GM12891 (cell line): ENCODE measurements at places on chromosomes 16 and 17.

DNA sequence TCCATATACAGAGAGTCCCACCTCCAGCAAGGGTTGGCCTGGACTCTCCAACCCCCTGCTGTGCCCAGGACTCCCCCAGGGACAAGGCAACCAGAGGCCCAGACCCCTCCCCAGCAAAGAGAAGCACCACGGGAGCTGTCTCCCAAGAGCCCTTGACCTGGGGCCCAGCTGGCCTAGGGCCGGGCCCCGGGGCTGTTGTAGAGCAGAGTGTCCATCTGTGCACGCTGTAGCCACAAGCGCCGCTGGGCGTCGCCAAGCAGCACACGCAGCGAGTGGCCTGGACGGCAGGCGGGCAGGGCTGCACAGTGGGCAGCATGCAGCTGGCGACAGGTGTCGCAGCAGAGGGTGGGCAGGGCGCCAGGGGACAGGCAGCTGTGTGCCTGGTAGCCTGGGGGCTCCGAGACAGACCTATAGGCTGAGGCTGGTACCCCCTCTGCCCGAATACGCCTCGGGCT, 4.3 kb downstream of the SPATA2L start:
- DNase-seq: no peak

DNA sequence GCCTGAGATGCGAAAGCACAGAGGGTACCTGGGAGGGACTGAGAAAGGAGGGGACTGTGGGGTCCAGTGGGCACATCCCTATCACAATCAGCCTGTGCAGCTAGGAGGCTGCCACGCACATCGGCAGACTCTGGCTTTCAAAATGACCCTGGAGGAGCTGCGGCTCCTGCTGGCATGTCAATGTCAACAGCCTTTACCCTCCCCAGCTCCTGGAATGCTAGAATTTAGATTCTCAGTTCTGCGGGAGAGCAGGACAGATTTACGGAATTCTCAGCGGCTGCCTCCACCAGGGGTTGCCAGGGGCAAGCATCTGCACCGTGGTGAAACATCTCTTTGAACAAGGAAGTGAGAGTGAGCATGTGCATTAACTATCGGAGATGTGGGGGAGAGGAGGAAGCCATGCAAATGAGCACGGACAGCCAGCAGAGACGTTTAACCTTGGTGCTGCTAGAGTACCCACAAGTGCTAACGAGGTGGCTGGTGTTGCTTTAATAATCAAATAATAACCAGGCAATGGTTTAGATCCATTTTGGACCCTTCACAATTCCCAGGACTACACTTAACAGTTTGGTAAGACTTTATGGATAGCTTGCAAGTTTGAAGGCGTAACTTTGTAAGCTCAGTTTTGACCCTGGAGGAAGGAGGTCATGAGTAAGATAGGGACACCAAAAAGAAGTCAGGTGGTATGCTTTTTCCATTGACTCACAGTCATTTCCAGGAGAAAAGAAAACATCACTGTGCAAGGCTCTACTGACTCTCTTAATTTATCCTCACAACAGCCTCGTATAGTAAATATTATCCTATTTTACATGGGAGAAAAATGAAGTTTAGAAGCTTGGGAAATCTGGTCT, 54.1 kb downstream of the XYLT1 start:
- peak; percentile 71 for DNase-seq

DNA sequence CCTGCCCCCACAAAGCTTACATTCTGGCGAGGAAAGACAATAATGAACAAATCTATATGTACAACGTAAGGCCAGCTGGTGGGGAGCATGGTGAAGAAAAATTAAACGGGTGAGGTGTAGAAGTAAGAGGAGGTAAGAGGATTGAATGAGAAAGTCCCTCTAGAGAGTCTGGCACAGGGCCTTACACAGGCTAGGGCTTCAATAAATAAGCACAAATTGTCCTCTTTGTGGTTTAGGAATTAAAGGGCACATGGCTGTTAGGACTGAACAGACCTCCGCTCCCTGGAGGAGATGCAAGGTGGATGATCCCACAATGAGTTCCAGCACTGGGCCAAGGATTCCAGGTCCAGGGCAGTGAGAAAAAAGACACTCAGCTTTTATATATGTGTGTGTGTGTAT, 43.1 kb upstream of the HAPSTR1 start:
- no peak for DNase-seq

DNA sequence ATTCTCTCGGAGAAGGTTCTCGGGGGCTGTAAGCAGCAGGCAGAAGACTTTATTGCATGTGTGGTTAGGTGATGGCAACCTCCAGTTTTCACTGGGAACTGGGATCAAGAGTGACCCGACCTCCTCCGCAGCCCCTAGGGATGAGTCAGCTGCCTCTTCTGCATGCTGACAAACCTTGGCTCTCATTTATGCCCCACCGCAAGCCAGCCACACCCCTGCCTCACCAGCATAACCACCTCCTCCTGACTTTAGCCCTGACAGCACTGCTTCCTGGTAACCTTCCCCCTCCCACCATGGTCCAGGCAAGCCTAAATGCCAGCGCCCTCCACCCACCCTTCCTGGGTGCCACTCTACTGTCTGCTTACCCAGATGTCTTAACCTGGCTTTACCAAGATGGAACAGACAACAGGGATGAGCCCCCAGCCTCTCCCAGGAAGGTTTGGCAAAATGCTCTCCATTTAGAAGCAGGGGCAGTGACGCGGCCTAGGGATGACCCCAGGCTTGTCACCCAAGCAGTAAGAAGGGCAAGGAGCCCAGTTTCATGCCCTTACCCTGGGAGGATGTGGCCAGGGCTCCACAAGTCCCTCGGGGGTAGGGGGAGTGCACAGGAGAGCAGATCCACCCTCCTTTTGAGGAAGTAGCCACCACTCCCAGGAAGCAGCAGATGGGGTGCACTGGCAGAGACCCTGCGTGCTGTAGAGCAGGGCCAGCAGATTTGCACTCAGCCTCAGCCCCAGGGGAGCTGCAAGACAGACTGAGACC, 73.5 kb downstream of the GOSR1 start:
- peak; percentile 55 for DNase-seq

GRCh38 chr16:6926341-6926740, 406.3 kb upstream of the RBFOX1 start:
- DNase-seq: no peak

- DNase-seq: no peak
These were observed 14.4 kb downstream of the CHCT1 start for GRCh38 chr17:60436676-60437075.

GRCh38 chr17:17907469-17907868, 64.7 kb downstream of the TOM1L2 start:
- DNase-seq: no peak

DNA sequence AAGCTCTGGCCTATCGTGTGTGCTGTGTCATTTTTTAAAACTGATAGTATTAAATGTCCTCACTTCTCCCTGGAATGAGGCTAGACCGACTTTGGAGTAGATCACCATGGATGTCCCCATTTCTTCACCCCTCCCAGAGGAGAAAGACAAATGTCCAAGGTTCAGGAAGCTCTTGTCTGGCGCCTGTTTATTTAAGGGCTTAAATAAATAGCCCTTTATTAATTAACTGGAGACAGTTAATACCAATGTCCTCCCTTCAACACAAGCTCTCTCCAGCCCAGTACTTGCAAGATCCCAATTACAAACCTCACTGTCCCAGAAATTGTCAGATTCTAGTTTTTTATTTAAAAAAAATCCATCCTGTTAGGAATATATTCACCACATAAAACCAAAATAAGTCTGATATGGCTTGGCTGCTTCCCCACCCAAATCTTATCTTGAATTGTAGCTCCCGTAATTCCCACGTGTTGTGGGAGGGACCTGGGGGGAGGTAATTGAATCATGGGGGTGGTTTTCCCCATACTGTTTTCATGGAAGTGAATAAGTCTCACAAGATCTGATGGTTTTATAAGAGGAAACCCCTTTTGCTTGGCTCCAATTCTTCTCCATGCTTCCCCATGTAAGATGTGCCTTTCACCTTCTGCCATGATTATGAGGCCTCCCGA, 344.4 kb downstream of the SHISA9 start:
- no peak for DNase-seq

- DNase-seq: no peak
These were observed 7.9 kb downstream of the SEPTIN12 start for GRCh38 chr16:4780235-4780634.

GRCh38 chr17:65925606-65926307, 266.2 kb downstream of the CEP112 start:
- no peak for DNase-seq

DNA sequence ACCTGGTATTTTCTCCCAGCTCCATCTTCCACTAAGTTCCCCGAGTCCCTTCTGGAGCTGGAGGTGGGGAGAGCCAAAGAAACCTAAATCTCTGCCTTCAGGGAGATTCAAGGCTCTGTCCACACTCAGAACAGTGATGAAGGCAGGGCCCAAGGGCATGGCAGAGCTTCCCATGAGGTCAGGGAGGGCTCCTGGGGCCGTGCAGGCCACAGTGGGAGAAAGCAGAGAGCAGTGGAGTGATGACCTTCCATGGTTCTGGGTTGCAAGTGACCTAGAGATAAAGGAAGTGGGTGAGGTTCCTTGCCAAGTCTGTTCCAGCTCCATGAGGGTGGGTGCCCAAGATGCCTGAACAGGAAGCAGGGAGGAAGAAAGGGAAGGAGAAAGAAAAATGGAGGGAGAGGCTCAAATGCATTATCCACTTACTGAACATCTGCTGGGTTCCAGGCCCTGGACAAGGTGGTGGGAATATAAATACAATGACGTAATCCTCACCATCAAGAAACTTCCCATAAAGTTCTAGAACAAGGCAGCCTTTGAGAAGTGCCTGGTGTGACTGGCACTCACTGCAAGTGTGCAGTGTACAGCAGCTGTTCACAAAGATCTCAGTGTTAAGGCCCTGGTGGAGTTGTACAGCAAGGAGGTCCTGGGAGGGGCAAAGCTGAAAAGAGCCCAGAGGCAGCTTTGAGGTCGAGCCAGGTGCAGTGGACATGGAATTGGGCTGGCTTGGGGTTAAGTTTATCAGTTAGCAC, 13.3 kb downstream of the TBKBP1 start:
- DNase-seq: no peak

DNA sequence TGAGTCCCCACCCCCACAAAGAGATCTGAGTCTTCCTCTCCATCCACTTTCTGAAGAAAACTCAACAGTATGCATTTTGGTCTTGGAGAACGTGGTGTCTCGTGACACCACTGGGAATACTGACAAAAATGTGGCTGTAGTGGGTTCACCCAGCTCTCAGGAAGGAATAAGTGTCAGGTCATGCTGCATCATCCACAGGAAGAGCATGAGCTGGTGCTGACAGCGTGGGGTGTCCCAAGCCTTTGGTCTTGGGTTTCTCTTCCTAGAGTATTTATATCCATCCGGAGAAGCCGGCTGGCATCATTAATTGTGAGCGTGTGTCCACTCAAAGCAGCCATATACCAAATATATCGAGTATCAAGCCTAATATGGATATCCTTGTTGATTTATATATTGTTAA, 55.9 kb downstream of the C17orf67 start:
- no peak for DNase-seq

DNA sequence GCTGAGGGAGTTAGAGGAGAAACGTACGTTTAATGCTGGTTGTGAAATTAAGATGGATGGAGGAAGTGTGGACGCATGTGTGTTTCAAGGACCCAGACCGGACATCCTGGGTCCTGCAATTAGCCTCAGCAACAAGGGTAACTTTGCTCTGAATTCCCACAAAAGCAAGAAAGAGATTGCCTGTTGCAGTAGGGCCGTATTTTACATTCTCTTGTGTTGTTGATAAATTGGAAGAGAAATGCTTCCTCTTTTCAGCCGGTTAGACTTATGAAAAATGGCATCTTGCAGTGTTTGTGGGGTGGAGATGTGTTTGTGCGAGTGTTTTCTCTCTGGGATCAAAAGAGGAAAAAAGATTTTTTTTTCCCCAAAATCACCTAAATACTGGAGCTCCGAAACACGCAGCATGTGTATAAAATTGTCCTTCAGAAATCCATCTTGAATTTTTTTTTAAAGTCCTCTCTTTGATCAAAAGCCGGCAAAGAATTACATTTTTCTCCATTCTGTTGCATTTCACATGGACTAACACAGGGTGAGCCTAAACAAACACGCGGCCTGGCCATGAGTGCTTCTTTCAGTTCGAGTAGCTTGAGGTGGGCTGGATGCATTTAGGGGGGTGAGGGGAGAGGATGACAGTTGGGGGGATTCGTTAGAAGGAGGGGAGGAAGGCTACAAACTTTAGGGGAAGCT, 251.6 kb downstream of the C16orf95 start:
- no peak for DNase-seq

DNA sequence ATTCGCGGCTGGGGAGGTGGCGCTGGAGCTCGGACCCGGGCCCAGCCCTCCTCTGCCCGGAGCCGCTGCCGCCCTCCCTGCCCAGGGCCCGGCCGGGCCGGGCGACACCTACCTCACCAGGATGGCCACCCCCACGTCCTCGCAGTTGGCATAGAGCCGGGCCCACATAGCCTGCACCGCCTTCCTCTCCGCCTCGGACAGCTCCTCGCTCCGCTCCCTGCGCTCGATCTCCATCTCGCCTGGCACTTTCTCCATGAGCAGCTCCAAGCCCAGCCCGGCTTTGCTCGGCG, 276 bp downstream of the CYGB start:
- DNase-seq: no peak

DNA sequence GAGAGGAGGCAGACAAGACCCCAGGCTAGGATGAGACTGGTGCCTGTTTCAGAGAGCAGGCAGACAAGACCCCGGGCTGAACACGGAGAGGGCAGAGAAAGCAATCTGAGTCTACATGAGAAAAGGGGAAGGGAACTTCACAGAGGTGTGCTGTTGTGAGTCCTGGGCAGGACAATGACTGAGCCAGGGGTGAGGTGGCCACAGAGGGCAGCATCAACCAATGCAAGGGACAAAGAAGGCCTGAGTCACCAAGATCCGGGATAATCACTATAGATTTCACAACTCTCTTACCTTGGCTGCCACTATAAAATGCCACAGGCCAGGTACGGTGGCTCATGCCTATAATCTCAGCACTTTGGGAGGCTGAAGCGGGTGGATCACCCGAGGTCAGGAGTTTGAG, 89.0 kb downstream of the SLC39A11 start:
- no peak for DNase-seq

- DNase-seq: no peak
These were observed 781 bp downstream of the ARHGDIA start for GRCh38 chr17:81870131-81870980.

- no peak for DNase-seq
These were observed 57.1 kb upstream of the KIF2B start for GRCh38 chr17:53765609-53766008.

DNA sequence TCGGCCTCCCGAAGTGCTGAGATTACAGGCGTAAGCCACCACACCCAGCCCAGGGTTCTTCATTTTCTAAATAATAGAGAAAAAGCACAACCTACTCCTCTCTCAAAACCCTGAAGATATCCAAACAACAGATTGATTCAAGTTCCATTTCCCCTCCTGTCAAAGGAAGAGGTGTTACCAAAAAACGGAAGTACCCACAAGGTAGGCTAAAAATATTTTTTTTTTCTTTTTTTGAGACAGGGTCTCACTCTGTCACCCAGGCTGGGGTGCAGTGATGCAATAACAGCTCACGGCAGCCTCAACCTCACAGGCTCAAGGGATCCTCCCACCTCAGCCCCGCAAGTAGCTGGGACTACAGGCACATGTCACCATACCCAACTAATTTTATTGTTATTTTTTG, 18.9 kb downstream of the UTP6 start:
- DNase-seq: no peak

- DNase-seq: no peak
These were observed 20.2 kb downstream of the ENPP7 start for GRCh38 chr17:79750650-79751545.
